Stimulated activated CD8-positive, alpha-beta memory T cell treated with anti-CD3 and anti-CD28 coated beads, Interleukin-15, amount 100 ng/mL, for 24 hours (primary cell): ENCODE measurements at places on chromosomes 2 and 18.

DNA sequence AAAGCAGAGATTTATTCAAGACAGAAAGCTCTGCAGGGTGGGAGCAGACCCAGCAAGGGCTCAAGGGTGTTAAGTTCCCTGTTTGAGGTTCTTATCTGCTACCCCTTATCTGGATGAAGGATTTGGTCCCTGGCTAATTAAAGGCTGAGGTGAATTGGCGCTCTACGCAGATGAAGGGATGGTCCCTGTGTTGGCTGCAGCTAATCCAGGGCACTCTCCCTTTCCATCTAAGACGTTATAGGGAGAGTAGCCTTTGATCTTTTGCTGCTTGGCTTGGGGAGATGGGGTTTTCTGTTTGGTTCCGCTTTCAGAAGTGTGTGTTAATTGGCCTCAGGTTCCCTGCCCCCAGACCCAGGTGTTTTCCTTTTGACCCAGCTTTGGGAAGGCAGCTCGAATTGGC is 17.0 kb downstream of the FAM228A start:
- DNase-seq, result no peak

- DNase-seq, result no peak
Measured at GRCh38 chr2:167784084-167784425, 463.3 kb downstream of the STK39 start.

GRCh38 chr2:167706800-167707199 is 540.6 kb downstream of the STK39 start:
- DNase-seq, result no peak

DNA sequence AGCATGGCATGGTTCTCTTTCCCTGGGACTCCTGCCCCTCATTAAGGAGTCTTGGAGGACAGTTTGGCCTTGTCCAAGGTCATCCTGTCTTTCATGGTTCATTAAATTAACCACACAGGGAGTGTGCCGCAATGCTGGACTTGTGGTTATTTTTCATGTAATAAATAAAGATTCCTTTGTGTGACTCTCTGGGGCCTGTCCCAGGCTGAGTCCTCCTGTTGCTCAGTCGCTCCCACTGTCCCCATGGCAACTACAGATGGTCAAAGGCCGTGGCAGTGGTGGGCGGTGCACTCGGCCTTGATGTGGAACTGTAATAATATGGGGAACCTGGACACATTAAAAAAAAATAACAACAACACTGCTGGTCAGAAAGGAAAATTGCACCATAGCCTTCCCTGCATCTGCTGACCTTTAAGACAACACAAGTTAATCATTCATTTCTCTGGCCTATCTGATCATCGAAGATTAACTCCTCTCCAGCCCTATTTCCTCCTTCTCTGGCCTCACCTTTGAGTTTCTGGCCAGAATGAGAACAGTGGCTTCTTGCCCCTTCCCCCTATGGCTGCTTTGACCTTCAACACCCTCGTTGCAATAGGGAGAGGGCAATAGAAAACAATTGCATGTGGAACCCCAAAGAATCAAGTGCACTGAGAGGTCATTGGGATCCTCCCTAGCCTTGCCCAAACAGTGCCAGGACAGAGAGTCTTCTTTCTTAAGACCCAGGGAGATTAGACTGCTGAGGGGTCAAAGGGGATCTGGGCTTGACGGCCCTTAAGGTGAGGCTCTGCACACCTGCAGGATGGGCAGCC is 44.7 kb downstream of the PSD4 start:
- DNase-seq, result no peak

- DNase-seq, result no peak
Measured at GRCh38 chr2:22329211-22330154, 1055.5 kb upstream of the KLHL29 start.

DNA sequence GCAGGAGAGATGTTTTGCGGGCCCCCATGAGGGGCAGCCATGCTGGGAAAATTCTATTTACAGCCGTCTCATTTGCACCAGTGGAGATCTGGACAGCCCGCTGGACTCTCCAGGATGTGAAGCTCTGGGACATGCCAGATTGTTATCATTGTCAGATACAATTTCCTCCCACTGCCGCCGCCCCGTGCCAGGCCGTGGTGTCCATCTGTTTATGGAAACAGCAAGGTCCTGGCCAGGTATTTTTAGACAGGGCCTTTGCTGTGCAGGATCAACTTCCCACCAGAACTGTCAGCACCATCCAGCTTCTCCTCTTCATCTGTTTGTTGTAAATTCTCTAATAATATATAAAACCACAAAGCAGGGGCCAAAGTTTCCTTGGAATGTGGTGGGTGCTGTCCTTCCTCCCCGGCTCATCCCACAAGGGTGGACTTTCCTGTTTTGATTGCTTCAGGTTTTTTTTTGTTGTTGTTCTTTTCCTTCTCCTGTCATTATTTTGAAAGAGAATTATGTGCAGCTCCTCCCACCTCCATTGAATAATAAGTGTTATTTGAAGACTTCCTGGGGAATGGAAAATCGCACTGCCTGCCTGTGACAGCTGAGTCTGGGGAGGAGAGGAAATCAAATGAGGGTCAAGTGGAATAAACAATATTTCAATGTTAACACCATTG is 398.1 kb downstream of the TNS1 start:
- no peak for DNase-seq

- DNase-seq, result no peak
Measured at GRCh38 chr18:57207124-57207916, 60.4 kb downstream of the BOD1L2 start.

DNA sequence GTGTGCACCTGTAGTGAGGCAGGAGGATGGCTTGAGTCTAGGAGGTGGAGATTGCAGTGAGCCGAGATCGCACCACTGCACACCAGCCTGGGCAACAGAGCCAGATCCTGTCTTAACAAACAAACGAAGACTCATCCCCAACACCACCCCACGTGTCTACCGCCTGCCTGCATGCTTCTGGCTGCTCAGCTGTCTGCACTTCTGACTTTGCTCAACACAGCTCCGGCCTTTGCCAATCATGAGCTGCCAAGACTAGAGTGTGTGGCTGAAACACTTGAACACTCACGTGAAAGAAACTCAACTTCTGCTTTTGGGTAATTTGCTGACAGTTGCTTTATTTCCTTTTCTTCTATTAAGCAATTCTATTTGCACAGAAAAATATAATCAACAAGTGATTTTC is 32.1 kb upstream of the SP3 start:
- DNase-seq, result no peak

GRCh38 chr2:105754011-105754410 is 9.3 kb downstream of the NCK2 start:
- no peak for DNase-seq

DNA sequence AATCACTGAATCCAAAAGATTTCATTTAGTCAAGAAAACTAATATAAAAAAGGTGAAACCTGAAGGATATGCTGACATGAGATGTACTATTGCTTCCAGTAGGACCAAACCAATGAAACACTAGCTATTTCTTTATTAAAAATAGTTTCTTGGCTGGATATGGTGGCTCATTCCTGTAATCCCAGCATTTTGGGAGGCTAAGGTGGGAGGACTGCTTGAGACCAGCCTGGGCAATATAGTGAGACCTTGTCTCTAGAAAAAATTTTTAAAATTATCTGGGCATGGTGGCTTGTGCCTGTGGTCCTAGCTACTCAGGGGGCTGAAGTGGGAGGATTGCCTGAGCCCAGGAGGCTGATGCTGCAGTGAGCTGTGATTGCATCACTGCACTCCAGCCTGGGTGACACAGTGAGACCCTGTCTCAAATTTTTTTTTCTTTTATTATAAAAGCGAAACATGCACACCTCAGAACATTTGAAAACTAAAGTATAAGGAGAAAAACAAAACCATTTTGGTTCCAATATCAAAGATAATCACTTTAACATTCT is 266.2 kb downstream of the TGIF1 start:
- DNase-seq, result no peak

DNA sequence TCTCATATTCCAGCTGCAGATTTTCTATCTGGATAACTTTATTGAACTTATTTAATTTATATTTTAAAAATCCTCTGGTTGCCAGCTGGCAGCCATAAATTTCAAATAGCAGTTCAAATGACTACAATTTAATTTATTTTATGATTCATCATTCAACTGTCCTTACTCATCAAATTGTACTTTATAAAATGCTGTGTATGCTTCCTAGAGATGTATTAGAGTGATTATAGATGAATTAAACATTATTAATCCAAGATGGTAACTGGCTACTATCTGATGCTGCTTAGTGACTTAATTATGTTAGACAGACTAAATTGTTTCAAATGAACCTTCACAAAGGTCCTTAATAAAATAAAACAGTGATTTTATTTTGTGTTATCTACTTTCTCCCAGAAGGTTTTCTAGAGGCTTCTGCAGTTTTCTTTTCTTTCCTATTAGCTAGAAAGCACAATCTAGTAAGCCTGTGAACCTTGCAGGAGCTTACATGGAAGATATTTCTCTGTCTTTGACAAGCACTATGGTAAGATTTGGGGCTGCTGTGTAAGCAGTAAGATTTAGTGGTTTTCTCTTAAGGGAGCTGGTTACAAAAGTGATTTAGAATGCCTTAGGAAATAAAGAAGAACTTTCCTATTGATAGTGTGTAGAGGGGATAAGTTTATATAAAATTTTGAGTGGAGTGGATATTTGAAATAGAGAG is 322.3 kb downstream of the FSIP2 start:
- DNase-seq, result no peak

DNA sequence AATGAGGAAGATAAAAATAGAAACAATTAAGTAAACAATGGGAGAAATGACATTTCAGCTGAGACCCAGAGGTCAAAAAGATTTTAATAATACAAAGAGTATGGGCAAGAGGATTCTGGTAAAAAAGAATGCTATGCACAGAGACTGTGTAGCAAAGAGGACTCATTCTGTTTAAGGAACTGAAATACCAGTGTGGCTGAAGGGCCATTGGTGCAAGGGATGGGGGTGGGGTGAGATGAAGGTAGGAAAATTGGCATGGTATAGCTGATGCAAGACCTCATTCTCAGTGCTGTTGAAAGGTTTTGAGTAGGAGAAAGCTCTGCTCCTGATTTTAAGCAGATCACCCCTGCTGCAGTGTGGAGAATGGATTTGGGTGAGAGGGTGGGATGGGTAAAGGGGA is 10.8 kb downstream of the GALNT1 start:
- no peak for DNase-seq

DNA sequence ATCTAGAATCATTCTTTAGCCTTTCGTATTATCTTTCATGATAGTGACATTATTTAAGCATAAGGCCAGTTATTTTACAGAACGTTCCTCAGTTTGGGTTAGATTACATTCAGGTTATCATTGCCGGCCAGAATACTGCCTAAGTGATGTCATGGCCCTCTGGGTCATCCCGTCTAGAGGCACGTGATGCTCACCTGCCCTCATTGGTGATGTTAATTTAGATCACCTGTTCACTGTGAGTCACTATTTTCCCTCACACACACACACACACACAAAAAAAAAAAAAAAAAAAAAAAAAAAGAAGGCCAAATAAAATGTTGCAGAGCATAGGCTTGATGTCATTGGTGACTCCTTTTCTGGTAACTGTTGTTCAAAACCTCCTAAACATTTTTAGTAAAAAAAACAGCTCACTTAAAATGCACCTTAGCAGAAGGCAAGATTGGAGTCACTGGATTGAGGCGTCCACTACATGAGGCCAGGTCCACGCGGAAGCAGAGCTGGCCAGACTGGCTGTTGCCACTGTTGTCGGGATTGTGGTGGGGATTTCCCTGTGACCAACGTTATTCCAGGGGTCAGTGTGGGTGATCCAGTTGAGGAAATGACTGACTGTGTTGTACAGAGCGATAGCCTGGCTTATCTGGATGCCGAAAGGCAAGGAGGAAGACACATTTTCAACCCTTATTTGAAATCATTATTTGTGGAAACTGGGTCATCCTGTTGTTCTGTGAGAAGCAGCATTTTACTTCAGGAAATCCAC is 52.1 kb upstream of the CNGA3 start:
- no peak for DNase-seq

DNA sequence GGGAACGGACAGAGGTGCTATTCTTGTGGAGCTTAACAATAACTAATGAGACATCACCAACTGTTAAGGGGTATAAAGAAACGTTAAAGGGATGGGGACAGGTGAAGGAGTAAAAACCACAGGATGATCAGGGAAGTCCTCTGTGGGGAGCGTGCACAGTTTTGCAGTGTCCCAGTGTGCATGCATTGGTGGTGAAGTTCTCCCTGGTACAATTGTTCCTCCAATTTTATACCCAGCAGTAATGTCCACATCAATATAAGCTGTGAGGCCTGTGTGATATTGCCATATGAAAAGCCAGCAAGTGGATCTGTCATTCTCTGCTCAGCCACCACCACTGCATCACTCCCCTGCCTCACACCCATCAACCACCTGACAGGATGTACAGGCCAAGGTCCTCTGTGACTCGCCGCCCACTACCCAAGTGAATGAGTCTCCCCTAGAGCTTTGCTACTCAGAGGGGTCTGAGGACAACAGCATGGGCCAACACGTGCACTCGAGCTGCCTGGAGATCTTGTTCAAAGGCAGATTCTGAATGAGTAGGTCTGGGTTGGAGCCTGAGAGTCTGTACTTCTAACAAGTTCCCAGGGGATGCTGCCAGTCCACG is 4.6 kb downstream of the MLPH start:
- no peak for DNase-seq

DNA sequence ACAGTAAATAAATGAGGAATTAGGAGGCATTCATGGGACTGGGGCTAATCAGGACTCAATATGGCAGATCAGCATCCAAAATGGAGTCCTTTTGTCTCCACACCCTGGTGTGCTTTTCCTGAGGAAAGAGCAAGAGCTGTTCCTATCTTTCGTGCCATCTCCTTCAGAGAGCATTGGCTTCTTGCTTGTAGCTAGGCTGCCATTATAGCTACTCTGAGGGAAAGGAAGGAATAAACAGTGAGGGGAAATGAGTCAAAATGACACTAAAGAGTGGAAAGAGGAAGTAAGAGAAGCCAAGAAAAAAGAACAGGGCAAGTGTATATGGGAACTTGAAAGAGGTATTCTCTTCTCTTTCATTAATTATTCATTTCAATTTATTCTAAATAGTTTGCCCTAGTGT is 8.4 kb upstream of the NMI start:
- no peak for DNase-seq

GRCh38 chr2:64846177-64846576 is 143.0 kb upstream of the SLC1A4 start:
- no peak for DNase-seq

- no peak for DNase-seq
Measured at GRCh38 chr2:218996937-218997336, 3.7 kb upstream of the CRYBA2 start.

DNA sequence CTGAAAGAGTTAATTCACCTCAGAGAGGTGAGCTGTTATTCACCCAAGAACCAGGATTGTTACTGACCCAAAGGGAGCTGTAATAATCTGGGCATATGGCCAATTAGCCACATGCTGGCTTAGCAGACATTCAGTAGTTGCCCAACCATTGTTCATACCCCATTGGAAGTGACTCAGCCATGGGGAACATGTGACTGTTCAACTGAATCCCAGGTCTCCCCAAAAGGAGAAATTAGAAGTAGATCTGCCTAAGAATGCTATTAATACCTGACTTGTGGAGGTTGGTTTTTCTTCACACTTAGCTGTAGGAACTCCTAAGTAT is 272.6 kb upstream of the UBE2E3 start:
- DNase-seq, result no peak

- no peak for DNase-seq
Measured at GRCh38 chr18:14970027-14970426, 222.1 kb downstream of the ANKRD30B start.

GRCh38 chr18:70036771-70037347 is 89.2 kb upstream of the CD226 start:
- no peak for DNase-seq
